ENCODE measurements at places on chromosomes 5 and 9.

DNA sequence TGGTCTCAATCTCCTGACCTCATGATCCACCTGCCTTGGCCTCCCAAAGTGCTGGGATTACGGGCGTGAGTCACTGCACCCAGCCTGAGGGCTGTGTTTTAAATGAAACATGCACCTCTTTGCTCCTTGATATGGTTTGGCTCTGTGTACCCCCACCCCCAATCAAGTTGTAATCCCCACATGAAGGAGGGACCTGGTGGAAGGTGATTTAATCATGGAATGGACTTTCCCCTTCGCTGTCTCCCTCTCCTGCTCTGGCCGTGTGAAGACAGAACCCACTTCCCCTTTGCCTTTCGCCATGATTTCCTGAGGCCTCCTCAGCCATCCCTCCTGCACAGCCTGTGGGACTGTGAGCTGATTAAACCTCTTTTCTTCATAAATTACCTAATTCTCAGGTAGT, 12.5 kb upstream of the NOTCH1 start:
- DNase-seq, result no peak

DNA sequence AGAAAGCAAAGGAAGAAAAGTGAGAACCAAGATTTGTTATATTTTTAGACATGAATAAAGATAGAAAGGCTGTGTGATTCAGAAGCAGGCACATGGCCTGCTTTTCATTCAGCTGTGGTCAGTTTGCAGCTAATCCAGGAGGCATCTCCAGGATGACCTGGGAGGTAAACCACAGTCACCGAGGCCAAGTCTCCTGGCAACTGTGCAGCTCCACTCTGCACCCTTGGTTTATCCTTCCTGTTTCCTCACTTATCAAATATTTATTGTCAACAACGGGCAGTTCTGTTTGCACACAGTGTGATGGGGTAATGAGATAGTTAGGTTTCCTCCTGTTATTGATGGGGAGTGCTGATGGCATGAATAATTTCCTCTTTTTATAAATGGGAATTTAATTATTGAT, 243.0 kb downstream of the PSAT1 start:
- DNase-seq, result peak; percentile 40

- no peak for DNase-seq
These were observed 33.0 kb downstream of the CAMK2A start for GRCh38 chr5:150256410-150257064.

- DNase-seq, result no peak
These were observed 60.7 kb upstream of the ITGA1 start for GRCh38 chr5:52727020-52727419.

DNA sequence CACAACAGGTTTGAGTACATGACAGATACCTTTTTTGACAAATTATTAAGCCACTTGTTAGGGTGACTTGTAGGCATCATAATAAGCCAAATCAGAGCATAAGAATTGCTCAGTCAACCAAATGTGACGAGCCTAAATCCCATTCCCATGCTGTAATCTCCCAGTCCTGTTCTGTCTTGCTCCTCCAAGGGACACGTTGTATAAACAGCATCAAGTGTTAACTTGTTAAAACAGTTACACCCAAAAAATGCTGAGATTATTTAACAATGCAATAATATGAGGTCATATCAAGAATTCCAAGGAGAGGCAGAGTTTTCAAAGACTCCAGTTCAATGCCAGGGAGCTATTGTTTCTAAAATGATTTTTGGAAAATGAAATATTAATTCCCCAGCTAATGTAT, 76.2 kb downstream of the SH3TC2 start:
- DNase-seq, result no peak

DNA sequence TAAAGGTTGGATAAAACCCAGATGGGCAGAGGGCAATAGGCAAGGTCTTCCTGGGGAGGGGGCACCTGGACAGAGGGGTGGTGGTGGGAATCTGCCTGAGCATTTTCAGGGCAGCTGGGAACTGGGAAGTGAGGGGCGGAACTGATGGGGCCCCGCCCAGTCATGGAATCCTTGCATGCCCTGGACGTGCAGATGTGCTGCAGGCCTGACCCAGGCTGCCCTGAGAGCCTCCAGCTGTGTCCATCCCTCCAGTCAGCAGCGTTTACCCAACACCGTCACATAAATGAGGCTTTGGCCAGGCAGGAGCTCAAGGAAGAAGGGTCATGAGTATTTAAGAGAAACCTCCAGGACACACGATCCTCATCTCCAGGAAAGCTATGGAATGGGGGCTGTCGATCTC, 70.3 kb downstream of the DAB2IP start:
- DNase-seq, result no peak

GRCh38 chr9:123756484-123757106, 173.3 kb downstream of the DENND1A start:
- no peak for DNase-seq

All from COR-L47 (cell line).